CD4-positive, CD25-positive, alpha-beta regulatory T cell (primary cell): ENCODE measurements at places on chromosomes 1 and 21.

GRCh38 chr1:38744452-38745350 lies 114.9 kb downstream of the RRAGC start:
- no peaks in the 10 kb centered on the region for H3K4me1 ChIP-seq
- no peak overlapping the region for H3K4me3 ChIP-seq
- no peaks in the 10 kb centered on the region for H3K36me3 ChIP-seq
- H3K27ac ChIP-seq: no peak overlapping the region
- no peak for DNase-seq

- no peaks in the 10 kb centered on the region for H3K36me3 ChIP-seq
- no peak for DNase-seq
- no peaks in the 10 kb centered on the region for H3K27me3 ChIP-seq
- no peak overlapping the region for H3K27ac ChIP-seq
- no peaks in the 10 kb centered on the region for H3K4me1 ChIP-seq
Measured at GRCh38 chr1:11328444-11328843, 55.4 kb downstream of the UBIAD1 start.

DNA sequence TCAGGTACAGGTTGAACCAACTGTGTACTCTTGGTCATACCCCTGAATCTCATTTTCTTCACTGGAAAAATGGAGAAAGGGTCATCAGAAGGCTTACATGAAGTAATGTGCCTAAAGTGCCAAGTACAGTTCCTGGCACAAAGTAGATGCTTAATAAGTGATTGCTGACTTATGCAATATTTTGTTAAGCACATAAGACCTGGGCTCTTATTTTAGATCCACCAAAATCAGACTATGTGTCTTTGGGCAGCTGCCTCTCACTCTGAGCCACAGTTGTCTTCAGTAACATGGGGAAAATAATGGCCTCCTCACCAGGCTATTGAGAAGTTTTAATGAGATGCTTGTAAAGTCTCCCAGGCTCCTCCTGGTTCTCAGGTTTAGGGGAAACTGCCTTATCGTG lies 74.3 kb upstream of the TRABD2B start:
- H3K36me3 ChIP-seq: no peaks in the 10 kb centered on the region
- no peak overlapping the region for H3K27ac ChIP-seq
- no peak for DNase-seq

DNA sequence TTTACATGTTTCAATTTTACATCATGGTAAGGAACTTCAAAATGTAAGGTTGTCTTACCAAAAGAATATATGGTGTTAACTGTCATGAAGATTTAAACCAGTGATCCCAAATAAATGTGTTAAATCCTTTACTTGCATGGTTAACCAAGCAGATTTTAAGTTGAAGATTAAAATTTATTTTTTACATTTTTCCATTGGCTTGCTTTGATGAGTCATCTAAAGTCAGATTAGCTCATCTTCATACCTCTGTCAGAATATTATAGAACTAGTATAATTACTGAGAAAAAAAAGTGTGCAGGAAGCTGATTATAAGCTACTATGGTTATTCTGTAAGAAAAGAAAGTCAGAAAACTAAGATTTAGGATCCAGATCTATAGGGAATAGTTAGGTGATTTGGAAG lies 95.3 kb upstream of the DPH5 start:
- no peak overlapping the region for H3K27ac ChIP-seq
- H3K4me3 ChIP-seq: no peak overlapping the region
- no peaks in the 10 kb centered on the region for H3K36me3 ChIP-seq
- H3K4me1 ChIP-seq: peaks cover 38% of the 10 kb centered on the region
- DNase-seq: peak; percentile 41

DNA sequence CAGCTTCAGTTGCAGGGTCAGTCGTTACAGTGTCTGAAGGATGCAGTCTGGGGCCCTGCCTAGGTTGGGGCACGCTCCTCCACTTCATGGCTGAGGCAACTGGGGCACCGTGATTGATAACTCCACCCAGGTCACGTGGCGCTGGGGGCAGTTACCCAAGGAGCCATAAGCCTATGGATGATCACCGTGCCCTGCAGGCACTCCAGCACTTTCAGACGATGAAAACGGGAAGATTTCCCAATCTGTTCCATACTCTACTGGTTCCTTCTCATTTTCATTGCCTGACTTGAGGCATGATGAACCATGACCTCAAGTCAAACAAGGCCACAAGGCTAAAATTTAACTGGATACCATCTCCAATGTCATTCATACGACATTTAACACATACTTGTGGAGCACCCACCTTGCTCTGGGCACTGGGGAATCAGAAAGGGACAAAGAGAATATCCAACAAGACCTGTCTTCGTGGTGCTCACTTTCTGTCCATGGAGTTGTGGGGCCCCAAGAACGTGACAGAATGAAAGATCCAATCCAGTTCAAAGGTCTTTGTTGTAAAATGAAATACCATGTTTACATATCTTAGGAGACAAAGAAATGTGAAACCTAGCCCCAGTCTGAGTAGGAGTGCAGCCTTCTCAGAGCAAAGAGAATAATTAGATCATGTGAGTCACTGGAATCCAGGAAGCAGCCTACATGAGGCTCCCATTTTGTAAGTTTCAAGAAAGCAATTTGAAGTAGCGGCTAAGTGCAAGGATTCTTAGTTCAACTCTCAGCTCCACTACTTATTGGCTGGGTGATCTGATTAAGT lies 39.4 kb upstream of the SPOCD1 start:
- no peak overlapping the region for H3K27ac ChIP-seq
- DNase-seq: no peak
- no peaks in the 10 kb centered on the region for H3K36me3 ChIP-seq
- no peaks in the 10 kb centered on the region for H3K27me3 ChIP-seq

DNA sequence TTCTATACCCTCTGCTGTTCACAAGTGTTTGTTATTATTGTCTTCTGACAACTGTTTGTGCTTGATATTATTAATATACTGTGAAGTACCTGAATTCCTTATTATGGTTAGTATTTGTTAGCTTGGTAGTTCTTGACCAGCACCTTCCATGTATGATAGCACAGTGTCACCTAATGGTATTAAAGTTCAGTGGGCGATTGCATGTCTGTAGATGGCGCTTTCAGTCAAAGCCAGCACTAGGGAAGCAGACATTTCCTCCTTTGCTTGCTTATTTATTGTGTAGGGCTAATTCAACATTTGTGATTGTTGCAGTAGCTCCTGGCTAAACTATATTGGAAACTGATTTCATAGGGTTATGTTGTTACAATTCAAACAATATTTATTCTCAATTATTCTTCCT lies 218.0 kb downstream of the ZP4 start:
- no peaks in the 10 kb centered on the region for H3K36me3 ChIP-seq
- H3K4me3 ChIP-seq: no peak overlapping the region
- DNase-seq: no peak
- H3K27me3 ChIP-seq: no peaks in the 10 kb centered on the region

DNA sequence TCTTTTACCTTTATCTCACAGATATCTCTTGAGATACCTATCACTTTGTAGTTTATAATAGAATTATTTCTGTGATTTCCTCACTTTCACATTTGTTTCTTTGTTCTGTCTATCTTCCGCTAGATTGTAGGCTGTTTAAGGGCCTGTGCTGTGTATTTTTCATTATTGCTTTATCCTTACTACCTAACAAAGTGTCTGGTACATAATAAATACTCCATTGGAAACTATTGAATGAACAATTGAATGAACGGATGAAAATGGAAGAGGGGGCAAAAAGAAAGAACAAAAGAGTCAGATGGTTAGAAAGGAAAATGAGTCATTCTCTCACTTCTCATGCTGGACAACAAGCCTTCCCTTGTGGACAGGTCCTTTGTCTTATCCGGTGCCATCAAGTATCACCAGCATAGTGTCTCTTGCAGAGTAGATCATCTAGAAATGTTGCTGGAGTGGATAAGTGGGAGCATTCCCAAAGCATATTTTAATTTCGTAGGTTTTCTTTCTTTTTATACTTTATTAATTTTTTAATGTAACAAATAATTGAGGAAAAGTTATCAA lies 159.8 kb downstream of the NEK7 start:
- no peak for DNase-seq
- no peaks in the 10 kb centered on the region for H3K4me1 ChIP-seq
- peaks cover 22% of the 10 kb centered on the region for H3K36me3 ChIP-seq
- no peaks in the 10 kb centered on the region for H3K27me3 ChIP-seq
- H3K4me3 ChIP-seq: no peak overlapping the region

DNA sequence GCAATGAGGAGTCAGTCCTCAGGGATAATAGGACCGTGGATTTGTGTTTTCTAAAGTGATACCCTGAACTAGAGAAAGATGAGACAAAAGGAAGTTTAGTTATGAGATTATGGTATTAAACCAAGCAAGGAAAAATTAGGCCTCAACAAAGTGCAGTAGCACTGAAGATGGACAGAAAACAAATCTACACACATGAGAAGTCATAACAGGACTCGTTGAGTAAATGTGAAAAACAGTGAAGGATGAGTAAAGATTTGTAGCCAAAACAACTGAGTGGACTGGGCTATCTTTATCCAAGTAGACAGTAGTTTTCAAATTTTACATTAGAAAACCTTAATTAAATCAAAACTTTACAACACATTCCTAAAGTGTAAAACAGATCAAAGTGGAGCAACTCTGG lies 15.0 kb downstream of the EPRS1 start:
- H3K4me3 ChIP-seq: no peak overlapping the region
- H3K27ac ChIP-seq: no peak overlapping the region
- no peaks in the 10 kb centered on the region for H3K27me3 ChIP-seq
- no peak for DNase-seq
- H3K4me1 ChIP-seq: no peaks in the 10 kb centered on the region
- H3K36me3 ChIP-seq: peaks cover 70% of the 10 kb centered on the region

- H3K27ac ChIP-seq: no peak overlapping the region
- H3K36me3 ChIP-seq: peaks cover 84% of the 10 kb centered on the region
- no peak overlapping the region for H3K4me3 ChIP-seq
- DNase-seq: no peak
Measured at GRCh38 chr1:223803211-223803610, 42.5 kb downstream of the TP53BP2 start.
